ENCODE measurements at places on chromosomes 5 and 9.

DNA sequence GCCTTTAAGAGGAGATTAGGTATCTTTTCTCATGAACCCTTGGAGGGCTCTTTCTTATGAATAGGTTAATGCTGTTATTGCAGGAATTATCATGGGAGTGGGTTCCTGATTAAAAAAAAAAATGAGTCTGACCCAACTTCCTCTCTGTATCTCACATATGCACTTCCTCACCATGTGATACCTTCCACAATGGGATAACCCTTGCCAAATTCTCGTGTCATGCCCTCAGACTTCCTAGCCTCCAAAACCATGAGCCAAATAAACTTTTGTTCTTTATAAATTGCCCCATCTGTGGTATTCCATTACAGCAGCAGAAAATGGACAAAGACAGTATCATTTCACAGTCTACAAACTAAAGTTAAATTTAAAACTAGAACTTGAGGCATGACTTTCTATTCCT, 1.0 kb downstream of the OR1B1 start:
- DNase-seq = no peak

GRCh38 chr9:116817762-116818161, 130.7 kb downstream of the TRIM32 start:
- DNase-seq = no peak

GRCh38 chr9:136791516-136792276, 552 bp downstream of the TMEM141 start:
- DNase-seq = peak; percentile 78

- no peak for DNase-seq
Observed at GRCh38 chr5:140569197-140569596, 4.6 kb downstream of the SLC35A4 start.

DNA sequence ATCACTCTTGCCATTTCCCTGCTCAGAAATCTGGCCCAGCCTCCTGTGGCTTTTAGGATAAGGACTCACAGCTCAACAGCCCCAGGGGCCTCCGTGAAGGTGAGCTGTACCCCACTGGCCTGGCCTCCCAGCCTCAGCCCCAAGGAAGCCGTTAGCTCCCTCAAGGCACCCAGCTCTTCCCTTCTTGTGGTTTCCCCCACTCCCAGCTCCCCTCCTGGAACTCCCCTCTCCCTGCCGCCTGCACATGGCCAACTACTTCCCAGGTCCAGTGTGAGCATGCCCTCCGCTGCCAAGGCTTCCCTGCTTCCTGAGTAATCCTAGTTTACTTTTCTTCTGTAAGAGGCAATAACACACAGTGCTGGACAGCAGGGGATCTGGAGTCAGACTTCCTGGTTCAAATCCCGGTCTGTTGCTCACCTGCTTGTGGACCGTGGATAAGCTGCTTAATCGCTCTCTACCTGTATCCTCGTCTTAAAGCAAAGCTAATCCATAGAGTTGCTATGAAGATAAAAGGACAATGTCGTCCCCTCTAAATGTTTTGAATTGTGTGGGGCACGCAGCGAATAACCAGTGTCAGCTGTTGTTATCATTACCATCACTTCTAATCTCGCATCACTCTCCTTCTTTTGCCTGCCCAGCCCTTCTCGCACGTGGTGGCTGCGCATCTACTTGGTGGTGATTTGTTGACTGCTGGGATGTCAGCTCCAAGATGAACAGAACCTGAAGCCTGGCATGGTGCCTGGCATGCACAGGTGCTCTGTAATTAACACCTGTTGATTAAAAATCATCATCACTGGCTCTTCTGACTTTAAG, 86.6 kb downstream of the C5orf15 start:
- DNase-seq = no peak

- no peak for DNase-seq
Observed at GRCh38 chr5:122749886-122750285, 25.0 kb upstream of the SNX2 start.

DNA sequence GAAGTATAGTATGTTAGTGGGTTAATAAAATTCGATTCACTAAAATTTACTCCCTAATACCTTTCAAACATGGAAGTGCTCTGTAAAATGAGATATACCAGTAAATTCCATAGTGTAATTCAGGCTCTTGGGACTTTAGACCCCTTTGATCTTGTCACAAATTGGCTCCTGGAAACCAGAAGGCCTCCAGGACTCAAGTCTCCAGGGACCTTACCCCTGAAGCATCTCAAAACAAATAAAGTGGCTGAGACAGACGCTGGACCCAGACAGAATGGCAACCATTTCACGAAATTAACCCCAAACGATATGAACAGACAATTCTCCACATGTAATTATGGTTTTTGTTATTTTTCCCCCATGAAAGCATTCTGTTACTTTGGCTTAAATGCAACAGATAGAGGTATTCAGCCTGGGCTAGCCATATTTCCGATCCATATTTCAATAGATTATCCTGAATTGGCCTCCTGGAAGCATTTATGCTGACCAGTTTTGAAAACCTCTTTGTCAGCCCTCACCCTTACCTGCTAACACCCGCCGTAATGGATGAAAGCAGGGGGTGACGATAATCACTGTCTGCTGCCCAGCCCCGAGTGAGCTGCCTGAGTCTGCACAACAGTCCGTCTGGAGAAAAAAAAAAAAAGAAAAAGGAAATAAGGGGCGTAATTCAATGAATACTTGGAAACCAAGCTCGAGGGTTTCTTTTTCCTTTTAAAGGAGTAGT, 34.1 kb upstream of the EFNA5 start:
- no peak for DNase-seq

DNA sequence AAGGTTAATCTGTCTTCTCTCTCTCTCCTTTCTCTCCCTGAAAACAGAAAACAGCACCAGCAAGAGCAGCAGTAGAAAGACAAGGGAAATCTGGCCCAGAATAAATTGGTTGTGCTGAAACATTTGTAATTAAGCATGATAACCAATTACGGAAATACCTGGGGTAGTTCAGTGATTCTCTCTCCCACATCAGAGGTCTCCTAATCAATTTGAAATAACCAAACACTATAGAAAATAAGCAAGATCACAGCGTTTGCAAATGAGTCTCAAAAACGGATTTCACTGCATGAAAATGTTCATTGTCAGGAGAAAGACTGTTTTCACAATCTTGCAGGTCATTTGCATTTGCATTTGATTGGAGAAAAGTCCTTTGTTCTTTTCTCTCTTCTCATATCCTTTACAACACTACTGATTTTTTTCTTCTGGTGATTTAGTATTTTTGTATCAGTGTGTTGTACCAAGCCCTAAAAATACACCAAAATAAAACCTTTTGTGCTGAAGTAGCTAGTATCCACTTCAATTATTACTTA, 36.8 kb upstream of the CDH6 start:
- no peak for DNase-seq

DNA sequence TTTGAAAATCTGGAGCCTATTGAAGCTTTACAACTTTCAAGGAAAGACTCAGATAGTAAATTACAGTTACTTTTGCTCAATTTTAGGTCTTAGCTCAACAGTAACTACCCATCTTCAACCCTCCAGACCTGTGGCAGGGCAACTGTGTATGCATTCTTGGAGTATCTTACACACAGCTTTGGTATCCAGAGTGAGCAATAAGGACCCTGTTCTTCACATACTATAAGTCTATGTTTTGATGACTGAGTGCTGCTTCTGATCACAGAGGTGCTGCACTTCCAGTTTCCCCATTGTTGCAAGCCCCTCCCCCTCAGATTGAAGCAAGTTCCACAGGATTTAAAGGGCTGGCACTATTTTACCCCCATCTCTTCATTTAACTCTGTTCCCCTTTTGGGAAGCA, 737.4 kb upstream of the GRAMD2B start:
- DNase-seq = no peak

DNA sequence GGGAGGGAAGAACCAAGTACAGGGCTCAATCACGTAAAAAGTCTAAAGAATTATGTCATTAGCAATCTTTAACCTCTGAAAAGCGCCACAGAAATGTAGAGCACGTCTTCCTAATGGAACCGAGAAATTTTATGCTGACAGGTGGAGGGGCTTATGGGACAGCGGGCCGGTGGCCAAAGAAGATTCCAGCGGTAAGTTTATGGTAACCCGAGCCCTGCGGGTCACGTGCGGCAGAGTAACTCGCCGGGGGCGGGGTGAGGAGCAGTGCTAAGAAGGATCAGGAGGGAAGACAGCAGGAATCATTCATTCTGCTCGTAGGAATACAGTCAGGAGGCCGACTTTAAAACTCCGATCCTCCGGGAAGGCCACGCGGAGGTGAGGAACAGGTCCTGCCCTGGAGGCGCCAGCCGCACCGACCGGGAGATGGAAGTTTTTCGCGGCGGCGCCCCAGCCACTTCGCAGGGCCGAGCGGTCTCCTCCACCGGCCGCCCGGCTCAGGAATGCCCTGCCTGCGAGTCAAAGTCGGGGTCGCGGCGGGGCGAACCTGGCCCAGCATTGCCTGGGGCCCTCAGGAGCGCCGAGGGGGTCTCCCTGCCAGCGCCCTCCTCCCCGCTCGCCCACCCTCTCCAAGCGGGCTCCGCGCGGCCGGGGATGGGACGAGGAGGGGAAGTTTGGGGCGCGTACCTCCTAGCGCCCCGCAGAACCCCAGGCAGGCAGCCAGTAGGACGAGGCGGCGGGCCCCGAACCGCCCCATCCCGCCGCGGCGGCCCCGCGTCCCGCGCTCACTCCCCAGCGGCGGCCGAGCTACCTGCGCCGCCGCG, 101.8 kb downstream of the ESM1 start:
- DNase-seq = no peak

GRCh38 chr5:124783794-124784193, 37.4 kb upstream of the ZNF608 start:
- no peak for DNase-seq

GRCh38 chr5:53950621-53951020, 359.8 kb downstream of the ARL15 start:
- no peak for DNase-seq

- no peak for DNase-seq
Observed at GRCh38 chr5:14487897-14488570, 93.6 kb upstream of the OTULINL start.

GRCh38 chr5:134851307-134851923, 5.6 kb downstream of the C5orf24 start:
- DNase-seq = peak; percentile 33

- no peak for DNase-seq
Observed at GRCh38 chr5:145118127-145118526, 717.0 kb downstream of the PRELID2 start.

- DNase-seq = no peak
Observed at GRCh38 chr5:63961598-63962161, 565 bp downstream of the HTR1A start.

GRCh38 chr9:21836437-21837161, 34.2 kb downstream of the MTAP start:
- DNase-seq = no peak

DNA sequence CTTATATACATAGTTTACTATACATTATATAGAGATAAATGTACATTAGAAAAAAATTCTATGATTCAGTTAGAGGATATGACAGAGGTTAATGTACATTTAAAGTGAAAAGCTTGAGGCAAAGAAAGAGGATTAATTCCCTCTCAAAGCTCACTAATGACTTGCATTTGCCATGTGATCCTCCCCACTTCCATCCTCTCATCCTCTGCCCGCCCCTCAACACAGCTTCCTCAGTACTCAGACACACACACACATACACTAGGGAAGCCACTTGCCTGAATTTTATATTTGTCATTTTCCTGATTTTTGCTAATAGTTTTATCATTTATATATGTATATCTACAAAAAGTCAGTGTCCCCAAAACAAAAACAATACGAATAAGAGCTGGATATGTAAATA, 764.5 kb downstream of the EFNA5 start:
- no peak for DNase-seq

DNA sequence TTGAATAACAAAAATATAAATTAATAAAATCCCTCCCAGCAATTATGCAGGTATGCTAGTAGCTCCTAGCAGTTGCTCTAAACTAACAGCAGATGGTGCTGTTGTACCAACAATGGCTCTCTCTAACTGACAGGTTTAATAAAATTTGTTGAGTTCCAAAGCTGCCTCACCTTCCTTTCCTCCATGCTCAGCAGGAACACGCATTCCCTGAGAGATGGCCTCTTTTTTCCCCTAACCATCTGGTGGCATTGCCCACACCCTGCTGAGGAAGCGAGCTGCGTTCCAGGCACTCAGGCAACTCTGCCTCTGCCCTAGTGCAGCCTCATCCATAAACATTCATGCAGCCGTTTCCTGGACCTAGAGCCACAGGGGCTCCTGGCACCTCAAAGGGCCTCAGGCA, 106.2 kb downstream of the KLHL3 start:
- peak; percentile 55 for DNase-seq

- DNase-seq = no peak
Observed at GRCh38 chr5:76983468-76983867, 30.6 kb downstream of the CRHBP start.

DNA sequence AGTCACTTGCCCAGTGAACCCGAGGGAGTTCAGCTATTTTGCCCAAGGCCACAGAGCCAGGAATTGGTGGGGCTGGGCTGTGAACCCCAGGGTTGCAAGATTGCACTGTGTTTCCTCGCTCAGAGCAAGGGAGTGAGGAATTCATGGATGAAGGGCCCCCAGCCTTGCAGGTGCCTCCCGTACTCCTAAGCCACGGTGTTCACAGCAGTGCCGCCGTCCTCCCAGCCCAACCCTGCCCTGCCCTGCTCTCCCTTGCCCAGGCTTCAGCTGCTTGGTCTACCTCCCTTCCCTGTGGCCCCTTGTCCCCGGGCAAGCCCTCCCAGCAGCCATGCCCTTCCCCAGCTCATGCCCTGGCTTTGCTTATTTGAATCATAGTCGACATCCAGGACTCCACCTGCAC, 6.1 kb downstream of the LAMC3 start:
- no peak for DNase-seq

GRCh38 chr5:124859556-124860290, 113.3 kb upstream of the ZNF608 start:
- no peak for DNase-seq

DNA sequence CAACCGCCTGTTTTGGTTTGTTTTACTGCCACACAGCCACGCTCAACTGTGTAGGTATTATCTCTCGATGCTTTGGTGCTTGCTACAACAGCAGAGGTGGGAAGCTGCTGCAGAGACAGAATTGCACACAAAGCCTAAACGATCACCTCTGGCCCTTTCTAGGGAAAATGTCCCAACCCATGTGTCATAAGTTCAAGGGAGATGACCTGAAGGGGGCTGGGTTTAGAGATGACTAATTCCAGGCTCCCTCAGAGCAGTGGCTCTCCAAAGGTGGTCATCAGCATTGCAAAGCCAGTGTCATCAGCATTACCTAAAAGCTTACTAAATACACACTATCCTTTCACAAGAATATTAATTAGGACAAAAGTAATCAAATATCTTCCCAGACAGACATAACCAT, 10.9 kb downstream of the ZNF622 start:
- no peak for DNase-seq

DNA sequence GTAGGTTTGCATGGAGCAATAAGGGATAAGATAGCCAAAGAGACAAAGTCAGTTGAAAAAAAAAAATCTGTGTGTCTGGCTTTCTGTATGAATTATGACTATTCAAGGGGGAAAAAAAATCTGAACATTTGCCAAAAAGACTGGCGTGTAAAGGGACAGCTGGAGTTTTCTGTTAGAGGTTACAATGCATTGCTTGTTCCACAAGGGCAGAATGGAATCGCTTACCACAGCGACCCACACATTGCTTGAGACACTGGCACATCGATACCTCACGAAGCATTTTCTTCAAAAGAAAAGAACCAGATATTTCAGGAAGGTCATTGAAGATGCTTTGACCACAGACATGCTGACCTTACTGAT, 327.8 kb downstream of the TMEM167A start:
- no peak for DNase-seq
